Fibroblast of skin of right biceps (primary cell): ENCODE measurements at places on chromosomes 13 and 19.

- no peak for DNase-seq
Measured at GRCh38 chr13:37375071-37375470, 223.5 kb downstream of the POSTN start.

- DNase-seq: peak; percentile 59
Measured at GRCh38 chr13:34577051-34577450, 365.0 kb upstream of the NBEA start.

- DNase-seq: no peak
Measured at GRCh38 chr13:27425158-27425917, 919 bp downstream of the GTF3A start.

DNA sequence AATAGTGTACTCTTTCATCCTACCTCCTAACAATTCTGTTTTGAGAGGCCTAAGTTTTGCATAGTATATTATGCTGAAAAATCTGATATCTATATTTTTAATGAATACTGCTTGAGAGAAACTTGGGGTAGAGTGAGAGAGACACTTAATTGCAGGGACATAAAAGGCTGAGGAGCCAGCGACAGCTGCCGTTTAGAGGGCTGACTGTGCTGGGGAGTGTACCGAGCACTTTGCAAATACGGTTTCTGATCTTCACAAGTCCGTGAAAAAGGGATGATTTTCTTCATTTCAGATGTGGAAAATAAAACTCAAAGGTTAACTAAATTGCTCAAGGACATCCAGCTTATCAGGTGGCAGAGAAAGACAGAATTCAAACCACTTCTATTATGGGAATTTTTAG is 97.4 kb downstream of the CAB39L start:
- DNase-seq: no peak

DNA sequence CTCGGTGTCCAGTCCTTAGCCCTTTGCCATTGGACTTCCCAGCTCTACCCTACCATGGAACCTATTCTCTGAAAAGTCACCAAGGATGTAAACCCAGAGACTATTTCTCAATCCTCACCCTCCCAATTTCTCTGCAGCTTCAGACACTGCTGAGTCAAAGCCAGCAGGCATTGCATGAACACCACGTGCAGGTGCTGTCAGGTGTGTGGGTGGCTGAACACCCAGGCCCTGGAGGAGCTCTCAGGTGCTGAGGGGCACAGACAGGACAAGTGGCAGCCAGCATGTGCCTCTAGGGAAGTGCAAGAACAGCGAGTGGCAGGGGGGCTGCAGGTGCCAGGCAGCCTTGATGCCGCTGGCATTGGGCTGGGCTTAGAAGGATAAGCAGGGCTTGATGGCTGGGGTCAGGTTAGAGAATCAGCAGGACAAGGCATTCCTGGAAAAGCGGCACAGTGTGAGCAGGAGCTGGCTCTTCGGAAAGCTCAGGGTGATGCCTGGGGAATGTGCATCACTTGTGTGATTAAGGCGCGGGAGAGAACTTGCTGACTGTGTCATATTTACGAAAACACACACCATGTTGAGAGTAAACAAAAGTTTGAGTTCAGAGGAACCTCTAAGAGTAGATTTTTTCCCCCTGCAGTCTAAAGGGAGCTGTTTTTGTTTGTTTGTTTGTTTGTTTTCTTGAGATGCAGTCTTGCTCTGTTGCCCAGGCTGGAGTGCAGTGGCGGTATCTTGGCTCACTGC is 83.8 kb downstream of the LNX2 start:
- DNase-seq: no peak

- peak; percentile 86 for DNase-seq
Measured at GRCh38 chr19:10617409-10618121, 7.8 kb upstream of the SLC44A2 start.

DNA sequence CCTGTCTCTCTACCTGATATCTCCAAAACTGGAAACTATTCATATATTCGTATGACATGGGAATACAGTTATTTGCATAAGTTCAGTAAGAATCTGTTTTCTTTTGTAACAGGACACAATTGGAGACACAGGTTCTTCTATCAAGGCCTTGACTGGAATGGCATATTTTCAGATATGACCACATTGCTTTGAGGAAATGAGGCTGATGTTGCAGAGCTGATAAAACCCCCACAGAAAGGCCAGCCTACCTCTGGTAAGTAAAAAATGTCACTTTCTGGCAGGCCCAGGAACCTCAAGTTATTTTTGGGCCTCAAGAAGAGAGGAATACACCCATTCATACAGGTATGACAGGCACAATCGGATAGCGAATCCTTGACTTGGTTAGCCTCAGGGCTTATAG is 29.5 kb upstream of the KBTBD6 start:
- DNase-seq: no peak

DNA sequence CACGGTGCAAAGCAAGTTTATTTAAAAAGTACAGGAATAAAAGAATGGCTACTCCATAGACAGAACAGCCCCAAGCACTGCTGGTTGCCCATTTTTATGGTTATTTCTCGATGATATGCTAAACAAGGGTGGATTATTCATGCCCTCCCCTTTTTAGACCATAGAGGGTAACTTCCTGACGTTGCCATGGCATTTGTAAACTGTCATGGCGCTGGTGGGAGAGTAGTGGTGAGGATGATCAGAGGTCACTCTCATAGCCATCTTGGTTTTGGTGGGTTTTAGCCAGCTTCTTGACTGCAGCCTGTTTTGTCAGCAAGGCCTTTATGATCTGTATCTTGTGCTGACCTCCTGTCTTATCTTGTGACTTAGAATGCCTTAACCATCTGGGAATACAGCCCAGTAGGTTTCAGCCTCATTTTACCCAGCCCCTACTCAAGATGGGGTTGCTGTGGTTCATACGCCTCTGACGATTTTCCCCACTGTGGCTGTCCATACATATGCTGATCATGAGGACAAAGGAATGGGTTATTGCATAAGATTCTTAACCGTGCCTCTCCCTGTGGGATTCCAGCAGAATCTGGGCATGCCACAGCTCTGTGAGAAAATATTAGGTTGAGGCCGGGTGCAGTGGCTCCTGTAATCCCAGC is 36.9 kb upstream of the ZNF507 start:
- no peak for DNase-seq

DNA sequence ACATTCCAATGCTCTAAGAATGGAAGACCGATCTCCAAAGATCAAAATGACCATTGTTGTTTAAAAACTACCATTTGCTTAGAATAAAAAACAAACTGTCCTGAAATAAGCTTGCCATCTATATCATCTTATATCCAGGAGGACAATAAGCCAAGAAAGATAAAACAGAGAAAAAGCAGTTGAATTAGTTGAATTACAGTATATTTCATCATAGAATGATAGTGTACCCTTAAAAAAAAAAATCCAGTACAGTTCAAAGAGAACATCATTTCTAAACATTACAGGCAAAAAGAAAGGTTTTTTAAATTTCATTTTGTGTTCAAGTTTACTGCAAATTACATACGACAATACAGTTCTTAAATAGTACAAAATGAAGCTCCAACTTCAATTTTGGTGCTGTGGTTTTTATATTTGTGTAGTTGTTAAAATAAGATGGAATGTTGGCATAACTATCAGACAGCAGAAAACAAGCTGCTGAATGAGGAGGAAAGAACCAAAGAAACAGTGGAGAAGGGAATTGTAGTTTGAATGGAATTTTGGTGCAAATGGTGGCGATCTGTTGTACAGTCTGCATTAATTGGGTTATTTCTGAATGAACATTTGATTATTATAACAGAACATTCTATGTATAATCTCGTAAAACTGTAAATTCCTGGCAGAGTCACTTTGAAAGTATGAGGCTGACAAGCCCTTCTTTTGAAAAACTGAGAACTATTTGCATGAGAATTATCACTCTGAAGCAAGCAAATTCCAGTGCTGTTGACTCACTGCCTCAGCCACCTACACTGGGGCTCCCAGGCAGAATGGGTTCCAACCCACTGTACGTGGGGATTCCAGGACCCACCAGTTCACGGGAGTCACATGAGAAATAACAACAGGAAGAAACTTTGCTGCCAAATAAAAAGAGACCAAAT is 37.7 kb downstream of the LHFPL6 start:
- DNase-seq: peak; percentile 95
